ENCODE measurements at places on chromosomes 2 and 18. TPM values are rescaled to one million over a fixed set of nuclear protein-coding genes. Genes with fewer than 3 reads are reported as not detected.

DNER gene
- 1.7 TPM for total RNA-seq

CHRND gene
- total RNA-seq, result not detected

DSG1 gene
- not detected for total RNA-seq

ABCG8 gene
- total RNA-seq, result not detected

IL18R1 gene
- total RNA-seq, result 4.2 TPM

TMEM247 gene
- total RNA-seq, result not detected
